ENCODE measurements at places on chromosomes 4 and X.

- no peak for DNase-seq
Observed at GRCh38 chr4:171639540-171639939, 173.7 kb upstream of the GALNTL6 start.

- DNase-seq, result no peak
Observed at GRCh38 chr4:113763029-113763285, 1.4 kb upstream of the CAMK2D start.

DNA sequence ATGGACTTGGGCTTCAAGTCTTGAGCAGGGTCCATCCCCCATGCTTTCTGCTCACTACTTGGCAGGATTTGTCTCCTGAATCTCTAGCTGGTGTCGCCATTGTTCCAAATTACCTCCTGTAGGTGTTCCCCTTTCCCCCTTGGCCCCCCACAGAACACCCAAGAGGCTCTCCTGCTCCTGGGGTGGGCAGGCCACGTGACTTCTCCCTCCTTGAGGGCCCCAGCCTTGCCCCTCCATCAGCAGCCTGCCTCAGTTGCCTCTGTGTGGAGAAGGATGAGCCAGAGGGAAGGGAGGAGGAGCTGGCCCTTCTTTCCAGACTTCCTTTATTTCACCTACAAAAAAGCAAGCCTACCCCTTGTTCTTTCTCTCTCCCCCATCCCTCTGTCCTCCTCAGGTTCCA is 1.8 kb downstream of the GPR78 start:
- DNase-seq, result no peak

- DNase-seq, result no peak
Observed at GRCh38 chr4:54526560-54526959, 131.2 kb upstream of the KIT start.

DNA sequence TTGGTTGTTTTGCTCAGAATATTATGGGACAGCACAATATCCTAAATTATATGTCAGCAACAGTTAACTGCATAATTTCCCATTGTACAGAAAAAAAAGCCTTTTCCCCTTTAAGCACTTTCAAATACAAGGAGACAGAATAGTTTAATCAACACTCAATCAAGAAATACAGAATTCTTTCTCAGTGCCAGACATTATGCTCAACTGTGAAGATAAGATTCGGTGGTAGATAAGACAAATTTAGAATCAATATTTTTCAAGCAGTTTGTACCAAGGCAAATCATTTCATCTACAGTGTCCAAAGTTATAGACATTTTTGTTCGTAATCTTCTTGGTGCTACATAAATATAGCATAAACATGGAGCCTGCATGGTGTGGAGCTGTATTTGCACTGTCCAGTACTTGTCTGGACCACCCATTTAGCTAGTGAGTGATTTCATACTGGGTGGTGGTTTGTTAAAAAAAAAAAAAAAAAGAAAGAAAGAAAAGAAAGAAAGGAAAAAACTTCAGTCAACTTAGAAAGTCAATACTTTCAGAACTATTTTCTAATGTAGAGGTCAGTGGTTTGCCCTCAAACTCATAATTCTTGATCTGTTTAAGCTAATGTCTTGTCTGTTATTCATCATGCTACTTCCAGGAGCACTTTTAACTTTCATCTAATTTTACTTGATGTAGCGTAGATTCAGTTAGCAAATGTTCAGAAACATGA is 522.9 kb downstream of the FAT4 start:
- no peak for DNase-seq

DNA sequence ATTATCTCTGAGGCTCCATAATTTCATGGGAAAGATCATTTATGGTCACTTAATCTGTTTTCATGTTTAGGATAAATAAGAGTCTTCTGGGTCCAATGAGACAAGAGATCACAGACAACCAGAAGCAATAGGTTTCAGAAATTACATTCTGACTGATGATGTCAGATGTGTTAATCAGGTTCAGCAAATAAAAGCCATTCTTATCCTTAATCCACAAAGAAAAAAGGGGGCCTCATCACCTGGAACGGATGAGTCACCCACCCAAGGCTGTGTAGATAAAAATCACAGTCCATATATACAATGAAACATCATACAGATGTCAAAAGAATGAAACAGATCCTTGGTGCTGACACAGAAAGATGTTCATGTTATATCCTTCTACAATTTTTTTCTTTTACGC is 36.6 kb downstream of the SYTL4 start:
- DNase-seq, result no peak

GRCh38 chr4:176291748-176292147 is 22.7 kb upstream of the ASB5 start:
- DNase-seq, result no peak

GRCh38 chrX:40104630-40104984 is 6.8 kb upstream of the BCOR start:
- no peak for DNase-seq

GRCh38 chrX:78650906-78651437 is 8.2 kb downstream of the RTL3 start:
- no peak for DNase-seq

DNA sequence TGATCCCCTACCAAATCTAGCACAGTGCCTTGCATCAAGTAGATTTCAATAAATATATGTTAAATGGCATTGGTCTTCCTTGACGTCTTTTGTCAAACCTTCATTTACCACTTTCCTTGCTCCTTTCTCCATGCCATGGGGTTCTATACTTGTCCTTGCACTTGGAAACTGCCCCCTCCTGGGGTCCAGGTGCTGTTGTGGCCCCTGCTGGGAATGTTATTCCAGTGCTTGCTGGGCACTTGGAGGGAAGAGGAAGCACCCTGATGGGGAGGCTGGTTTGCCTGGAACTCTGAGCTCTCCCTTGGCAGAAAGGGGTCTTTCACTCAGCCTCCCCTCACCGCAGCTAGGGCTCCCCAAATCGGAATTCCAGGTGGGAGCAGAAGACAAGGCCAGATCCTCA is 18.9 kb downstream of the ZNF275 start:
- no peak for DNase-seq

- DNase-seq, result no peak
Observed at GRCh38 chr4:168537086-168537485, 40.2 kb downstream of the PALLD start.
